ENCODE measurements at places on chromosomes 16 and 17.

- DNase-seq = no peak
Measured at GRCh38 chr16:3148256-3149192, 13.7 kb downstream of the ZNF213 start.

DNA sequence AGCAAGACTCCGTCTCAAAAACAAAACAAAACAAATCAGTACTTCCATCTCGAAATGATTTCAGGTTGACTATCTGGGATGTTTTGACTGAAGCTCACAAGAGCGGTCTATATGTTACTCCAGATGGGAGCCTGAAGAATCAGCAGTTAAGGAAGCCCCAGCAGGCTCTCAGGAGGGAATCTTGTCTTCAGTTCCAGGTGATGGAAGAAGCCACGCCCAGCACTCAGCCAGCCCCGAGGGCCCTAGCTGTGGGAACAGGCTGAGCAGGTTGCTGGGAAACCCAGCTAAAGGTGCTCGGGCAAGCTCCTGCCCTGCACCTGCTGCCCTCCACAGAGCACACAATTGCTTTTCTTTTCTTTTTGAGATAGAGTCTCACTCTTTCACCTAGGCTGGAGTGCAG, 32.4 kb downstream of the WIPI1 start:
- DNase-seq = no peak

DNA sequence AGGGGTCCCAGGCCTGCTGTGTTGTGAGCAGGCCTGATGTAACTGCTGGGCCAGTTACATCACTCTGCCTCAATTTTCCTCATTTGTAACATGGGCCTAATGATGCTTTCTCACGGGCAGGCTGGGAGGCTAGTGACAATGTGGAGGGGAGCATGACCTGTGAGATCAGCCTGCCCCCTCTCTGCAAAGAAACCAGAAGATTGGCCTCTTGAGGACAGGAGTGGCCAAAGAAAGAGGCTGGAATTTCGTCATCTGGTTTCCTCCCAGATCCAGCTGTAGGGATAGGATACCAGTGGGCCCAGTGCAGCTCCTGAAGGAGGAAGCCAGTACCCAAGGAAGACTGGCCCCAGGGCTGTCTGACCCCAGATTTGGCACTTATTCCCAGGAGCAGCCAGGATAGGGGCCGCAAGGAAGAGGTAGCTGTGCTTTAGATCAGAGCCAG, 615 bp upstream of the SREBF1 start:
- no peak for DNase-seq

DNA sequence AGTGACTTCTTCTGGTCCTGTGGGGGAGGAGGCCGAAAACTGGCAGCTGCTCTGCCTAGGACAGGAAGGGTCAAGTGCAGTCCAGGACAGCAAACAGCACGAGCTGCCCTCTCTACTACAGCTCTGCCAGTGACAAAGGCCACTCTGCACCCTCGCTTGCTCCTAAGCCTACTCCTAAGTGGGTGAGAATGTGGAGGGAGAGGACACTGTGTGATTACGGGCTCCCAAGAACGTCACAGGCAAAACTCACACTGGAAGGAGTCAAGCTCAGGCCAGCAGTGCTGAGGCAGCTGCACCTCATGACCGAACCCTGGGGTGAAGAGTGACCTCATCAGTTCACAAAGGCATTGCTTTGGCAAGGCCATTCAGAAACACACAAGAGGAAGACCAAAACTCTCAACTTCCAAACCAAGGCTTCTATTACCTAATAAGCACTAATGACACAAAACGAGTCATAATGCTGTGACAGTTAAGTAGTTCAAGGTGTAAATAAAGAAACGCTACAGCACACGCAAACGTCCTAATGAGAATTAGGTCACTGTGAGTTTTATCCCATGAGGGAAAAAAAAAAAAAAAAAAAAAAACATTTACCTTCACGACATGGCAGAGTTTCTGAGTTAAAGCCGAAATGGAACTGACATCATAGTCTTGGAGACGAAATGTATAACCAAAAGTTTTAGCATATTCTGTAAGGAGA, 35.1 kb downstream of the MARF1 start:
- DNase-seq = peak; percentile 37

GRCh38 chr17:3762922-3763776, 37.8 kb downstream of the ITGAE start:
- DNase-seq = peak; percentile 34

- no peak for DNase-seq
Measured at GRCh38 chr16:86573646-86574508, 4.5 kb upstream of the FOXL1 start.

DNA sequence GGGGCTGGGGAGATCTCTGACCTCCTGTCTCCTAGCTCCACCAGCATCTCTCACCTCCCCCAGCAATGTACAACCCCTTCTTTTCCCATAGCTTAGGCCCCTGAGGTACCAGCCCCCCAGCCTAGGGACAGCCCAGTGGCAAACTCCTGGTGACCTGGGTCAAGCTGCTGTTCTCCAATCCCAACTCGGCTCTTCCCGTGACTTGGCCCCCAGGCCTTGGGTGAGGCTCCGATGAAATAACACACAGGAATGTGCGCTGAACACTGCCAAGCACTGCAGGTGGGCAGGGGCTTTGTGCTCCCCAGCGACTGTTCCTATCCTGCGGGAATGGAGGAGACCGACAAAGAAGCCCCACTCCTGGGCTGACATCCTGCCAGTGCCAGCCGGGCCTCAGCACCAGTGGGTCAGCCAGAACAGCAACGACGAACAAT, 63.7 kb upstream of the AMZ2 start:
- no peak for DNase-seq

GRCh38 chr17:40301315-40301714, 7.7 kb upstream of the RARA start:
- DNase-seq = no peak

DNA sequence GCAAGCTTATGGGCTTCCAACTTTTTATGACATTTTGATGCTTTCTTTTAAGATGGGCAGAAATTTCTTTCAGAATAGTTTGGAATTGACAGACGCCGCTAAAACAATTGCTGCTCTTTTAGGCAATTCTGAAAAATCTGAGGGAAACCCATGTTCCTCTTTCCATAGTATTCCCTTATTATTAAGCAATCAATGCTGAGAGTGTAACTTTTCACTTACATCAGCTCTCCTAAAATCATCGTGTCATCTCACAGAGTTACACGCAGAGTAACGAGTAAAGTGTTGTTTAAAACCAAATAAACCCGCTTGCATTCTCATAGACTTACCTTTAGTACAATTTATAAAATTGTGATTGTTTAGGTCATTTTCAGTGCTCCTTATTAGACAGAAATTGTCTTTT, 150.6 kb downstream of the MAF start:
- no peak for DNase-seq

DNA sequence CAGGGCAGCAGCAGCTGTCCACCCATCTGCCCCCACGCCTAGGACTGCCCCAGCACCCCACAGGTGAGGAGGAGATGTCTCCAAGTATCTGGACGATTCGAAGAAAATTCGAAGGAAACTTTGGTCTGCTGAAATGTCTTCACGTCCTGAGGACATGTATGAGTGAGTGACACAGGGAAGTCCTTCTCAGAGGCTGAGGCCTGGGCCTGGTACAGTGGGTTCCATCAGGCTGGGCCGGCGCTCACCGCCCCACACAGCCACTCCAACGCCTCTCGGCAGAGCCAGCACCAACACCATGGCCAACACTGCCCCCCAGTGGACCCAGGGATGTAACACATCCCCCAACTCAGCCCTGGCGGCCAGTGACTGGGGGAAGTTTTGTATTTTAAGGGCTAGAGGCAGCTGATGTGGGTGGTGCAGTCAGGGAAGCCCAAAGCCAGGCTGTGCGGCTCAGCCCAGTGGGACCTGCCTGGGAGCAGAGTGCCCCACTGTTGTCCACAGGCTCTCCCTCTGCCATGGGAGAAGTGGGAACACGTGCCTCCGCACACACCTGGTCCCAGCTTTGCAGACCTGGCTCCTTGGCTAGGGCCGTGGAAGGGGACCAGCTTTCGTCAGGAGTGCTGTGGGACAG, 55.8 kb upstream of the FASN start:
- peak; percentile 80 for DNase-seq

- no peak for DNase-seq
Measured at GRCh38 chr17:63423963-63424362, 22.1 kb downstream of the CYB561 start.
